T-cell (primary cell): ENCODE measurements at places on chromosomes 13 and 19. TPM values are rescaled to one million over a fixed set of nuclear protein-coding genes. Genes with fewer than 3 reads are reported as not detected.

DNA sequence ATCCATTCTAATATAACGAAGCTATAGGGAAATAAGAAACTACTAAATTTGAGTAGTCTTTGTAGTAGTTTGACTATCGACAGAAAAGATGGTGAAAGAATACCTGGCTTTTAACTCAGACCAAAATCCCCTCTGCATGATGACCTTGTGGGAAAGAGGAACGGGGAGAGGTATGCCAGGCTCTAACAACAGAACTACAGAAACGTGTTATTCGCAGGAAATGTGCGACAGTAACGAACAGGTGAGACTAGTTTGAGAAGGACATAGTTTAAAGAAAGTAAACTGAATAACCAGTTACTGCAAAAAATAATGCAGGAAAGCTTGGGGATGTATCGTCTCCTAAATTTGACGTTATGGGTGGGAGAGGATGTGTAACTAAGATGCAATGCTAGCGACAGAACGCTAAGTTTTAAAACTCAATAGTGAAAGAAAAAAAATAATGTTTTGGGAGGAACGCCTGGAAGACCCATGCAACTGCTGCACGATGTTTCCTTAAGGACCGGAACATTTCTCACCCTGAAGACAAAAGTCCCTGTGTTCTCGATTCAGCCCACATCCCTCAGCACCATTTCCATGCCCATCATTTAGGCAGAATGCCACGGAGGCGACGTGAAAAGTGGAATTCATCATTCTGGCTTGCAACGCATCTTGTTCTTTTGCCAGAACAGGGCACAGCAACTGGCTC lies 1.6 kb upstream of the RAP2A start:
- no peaks in the 10 kb centered on the region for H3K27me3 ChIP-seq
- H3K27ac ChIP-seq: peak overlapping the region; percentile 98
- H3K4me1 ChIP-seq: peaks cover 2% of the 10 kb centered on the region
- peak overlapping the region; percentile 82 for H3K4me3 ChIP-seq
- DNase-seq: no peak

GRCh38 chr19:28519952-28520861 lies 692.7 kb downstream of the UQCRFS1 start:
- no peak overlapping the region for H3K27ac ChIP-seq
- no peaks in the 10 kb centered on the region for H3K27me3 ChIP-seq
- no peaks in the 10 kb centered on the region for H3K36me3 ChIP-seq
- H3K4me3 ChIP-seq: no peak overlapping the region

DNA sequence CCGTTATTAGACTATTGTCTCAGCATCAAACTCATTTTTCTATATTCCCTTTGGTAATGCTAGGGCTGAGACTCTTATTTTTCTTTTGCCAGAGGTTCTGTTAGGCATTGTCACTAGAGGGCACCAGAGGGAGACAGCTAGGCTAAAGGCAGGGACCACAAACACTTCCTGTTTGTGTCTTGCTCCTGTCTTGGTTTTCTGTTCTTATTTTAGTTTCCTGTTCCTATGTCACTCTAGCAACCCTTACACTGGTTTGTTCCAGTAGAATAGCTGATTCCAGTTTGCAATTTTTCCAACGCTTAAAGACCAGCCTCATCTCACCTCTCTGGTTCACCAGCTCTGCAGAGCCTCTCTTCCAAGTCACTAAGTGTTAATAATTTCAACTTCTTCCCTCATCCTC lies 772.0 kb downstream of the DIAPH3 start:
- H3K36me3 ChIP-seq: no peaks in the 10 kb centered on the region
- H3K27me3 ChIP-seq: peaks cover 4% of the 10 kb centered on the region
- H3K4me1 ChIP-seq: peaks cover 6% of the 10 kb centered on the region
- H3K27ac ChIP-seq: peak overlapping the region; percentile 39
- no peak overlapping the region for H3K4me3 ChIP-seq
- peak; percentile 13 for DNase-seq

GRCh38 chr13:33202644-33203169 lies 82.8 kb downstream of the STARD13 start:
- H3K27ac ChIP-seq: no peak overlapping the region
- no peaks in the 10 kb centered on the region for H3K4me1 ChIP-seq
- H3K36me3 ChIP-seq: no peaks in the 10 kb centered on the region

DNA sequence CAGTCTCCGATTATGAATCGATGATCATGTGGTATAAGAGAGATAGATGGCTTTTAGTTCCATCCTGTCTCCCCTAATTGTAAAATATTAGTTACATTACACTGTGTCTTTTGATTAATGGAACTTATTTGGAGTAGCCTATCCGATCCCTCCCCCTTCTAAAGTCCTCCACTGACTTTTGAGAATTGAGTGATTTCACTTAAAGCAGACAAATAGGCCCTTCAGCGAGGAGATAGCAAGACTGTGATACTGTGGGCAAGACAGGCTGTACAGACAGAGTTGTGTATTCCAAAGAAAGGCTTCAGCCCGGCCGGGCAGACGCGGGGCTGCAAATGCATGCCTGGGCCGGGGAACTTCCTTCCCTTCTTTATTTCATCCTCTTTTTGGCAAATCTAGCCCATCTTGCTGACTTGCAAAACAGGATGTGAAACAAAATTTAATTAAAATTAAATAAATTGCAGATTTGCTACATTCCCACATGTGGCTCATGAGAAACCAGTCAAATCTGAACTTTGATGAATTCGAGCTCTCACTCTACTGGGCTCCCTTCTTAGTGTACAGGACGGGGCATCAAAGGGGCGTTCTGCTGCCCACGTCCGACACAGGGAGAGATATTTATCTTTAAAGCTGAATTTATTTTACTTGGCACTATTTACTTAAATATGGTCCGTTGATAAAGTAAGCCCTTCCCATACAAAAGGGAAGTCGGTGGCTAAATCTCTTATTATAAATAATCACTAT lies 314.8 kb downstream of the ZNF536 start:
- no peak overlapping the region for H3K27ac ChIP-seq
- no peak overlapping the region for H3K4me3 ChIP-seq
- no peaks in the 10 kb centered on the region for H3K4me1 ChIP-seq
- peaks cover 6% of the 10 kb centered on the region for H3K27me3 ChIP-seq

DNA sequence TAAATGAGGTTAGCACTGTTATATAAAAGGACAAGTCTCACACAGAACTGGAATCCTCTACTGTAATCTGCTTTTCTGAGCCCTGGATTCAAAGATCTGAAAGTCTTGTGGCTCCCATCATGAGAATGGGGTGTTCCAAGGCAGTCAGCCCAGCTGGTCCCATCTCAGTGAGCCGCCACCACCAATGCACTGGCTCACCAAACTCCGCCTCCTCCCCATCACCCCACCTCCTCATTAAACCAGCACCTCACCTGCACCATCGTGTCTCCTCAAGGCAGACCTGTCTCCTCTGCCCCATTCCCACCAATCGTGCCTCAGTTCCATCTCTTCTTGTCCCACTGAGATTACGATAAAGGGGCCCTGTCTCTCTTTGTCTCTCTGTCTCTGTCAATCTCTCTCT lies 166.7 kb downstream of the USP12 start:
- H3K4me1 ChIP-seq: peaks cover 5% of the 10 kb centered on the region
- no peak overlapping the region for H3K4me3 ChIP-seq
- H3K27ac ChIP-seq: no peak overlapping the region
- no peaks in the 10 kb centered on the region for H3K27me3 ChIP-seq
- no peaks in the 10 kb centered on the region for H3K36me3 ChIP-seq

GRCh38 chr13:95243207-95243606 lies 58.0 kb downstream of the ABCC4 start:
- H3K4me1 ChIP-seq: no peaks in the 10 kb centered on the region
- no peaks in the 10 kb centered on the region for H3K27me3 ChIP-seq
- H3K4me3 ChIP-seq: no peak overlapping the region
- H3K27ac ChIP-seq: no peak overlapping the region
- no peak for DNase-seq
- H3K36me3 ChIP-seq: no peaks in the 10 kb centered on the region

GRCh38 chr13:98335721-98336120 lies 158.7 kb upstream of the RNF113B start:
- H3K27ac ChIP-seq: no peak overlapping the region
- H3K27me3 ChIP-seq: peaks cover 9% of the 10 kb centered on the region
- DNase-seq: no peak
- no peaks in the 10 kb centered on the region for H3K4me1 ChIP-seq

DDX49 gene
- total RNA-seq: 49.3 TPM

HSH2D gene
- 31.1 TPM for total RNA-seq
